Activated CD4-positive, alpha-beta T cell treated with anti-CD3 and anti-CD28 coated beads, Interleukin-2, amount 50 U/mL, for 1 hour (primary cell): ENCODE measurements at places on chromosomes 1 and 21.

DNA sequence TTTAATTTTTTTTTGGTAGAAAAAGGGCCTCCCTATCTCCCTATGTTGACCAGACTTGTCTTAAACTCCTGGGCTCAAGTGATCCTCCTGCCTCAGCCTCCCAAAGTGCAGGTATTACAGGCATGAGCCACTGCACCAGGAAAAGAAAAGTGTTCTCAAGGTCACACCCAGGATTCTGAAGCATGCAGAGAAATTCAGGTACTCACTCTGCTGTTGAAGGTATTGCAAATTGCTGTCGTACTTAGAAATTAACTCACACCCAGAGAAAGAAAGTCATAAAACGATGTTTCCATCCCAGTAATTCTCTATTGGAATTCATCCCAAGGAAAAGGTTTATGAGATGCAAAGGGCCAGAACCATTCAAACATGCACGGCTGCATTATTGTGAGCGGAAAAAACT is 73.7 kb downstream of the DHRS3 start:
- no peak for DNase-seq

- no peak for DNase-seq
These were observed 169.3 kb upstream of the USP25 start for GRCh38 chr21:15560383-15561056.

GRCh38 chr1:94031154-94031553 is 89.8 kb downstream of the ABCA4 start:
- no peak for DNase-seq

GRCh38 chr1:22229379-22229778 is 86.5 kb upstream of the WNT4 start:
- no peak for DNase-seq

DNA sequence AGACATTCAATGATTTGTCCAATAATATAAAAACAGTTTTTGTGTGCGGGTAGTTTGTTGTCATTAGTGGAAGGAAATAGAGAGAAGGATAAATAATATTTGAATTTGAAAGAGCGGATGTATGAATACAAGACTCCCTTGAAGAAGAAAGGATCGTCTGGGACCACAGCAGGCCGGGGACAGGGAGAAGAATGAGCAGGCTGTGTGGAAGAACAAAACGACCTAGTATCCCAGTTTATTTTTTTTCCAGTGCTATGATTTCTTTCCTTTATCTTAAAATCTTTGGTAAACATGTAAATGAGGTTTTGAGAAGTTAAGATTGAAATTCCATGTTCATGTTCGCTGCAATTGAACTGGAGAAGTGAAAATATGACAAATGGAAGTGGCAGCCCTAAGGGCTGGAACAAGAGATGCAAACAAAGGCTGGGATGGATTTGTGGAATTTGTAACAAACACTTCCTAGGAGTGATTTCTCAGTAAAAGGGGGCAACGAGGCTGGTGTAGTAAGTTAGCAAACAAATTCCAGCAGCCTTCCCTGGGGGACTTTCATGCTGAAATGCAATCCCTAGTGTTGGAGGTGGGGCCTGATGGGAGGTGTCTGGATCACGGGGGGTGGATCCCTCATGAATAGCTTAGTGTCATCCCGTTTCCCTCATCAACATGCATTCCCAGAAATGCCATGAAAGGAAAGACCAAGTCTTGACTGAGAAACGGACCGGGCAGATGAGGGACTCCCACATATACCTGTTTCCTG is 10.2 kb upstream of the IFI16 start:
- no peak for DNase-seq

DNA sequence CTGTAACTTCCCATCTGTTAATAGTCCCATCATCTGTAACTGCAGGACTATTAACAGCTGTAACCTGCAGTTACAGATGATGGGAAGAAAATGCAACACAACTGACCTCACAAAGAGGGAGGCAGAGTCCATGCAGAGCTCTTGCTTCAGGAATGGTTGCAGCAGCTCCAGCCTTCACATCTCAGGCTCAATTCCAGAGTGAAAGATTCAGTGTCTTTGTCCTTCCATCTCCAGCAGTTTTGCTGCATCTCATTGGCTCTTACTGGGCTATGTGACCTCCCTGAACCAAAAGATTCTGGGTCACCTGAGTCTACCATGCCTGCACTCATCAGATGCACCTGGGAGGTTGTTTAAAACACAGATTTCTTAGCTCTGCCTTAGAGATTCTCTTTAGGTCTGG is 686.7 kb downstream of the MATN1 start:
- DNase-seq: no peak
